Muscle of leg (tissue), 16 donors: ENCODE measurements at places on chromosomes 12 and 14. TPM values are rescaled to one million over a fixed set of nuclear protein-coding genes. Genes with fewer than 3 reads are reported as not detected.

DNA sequence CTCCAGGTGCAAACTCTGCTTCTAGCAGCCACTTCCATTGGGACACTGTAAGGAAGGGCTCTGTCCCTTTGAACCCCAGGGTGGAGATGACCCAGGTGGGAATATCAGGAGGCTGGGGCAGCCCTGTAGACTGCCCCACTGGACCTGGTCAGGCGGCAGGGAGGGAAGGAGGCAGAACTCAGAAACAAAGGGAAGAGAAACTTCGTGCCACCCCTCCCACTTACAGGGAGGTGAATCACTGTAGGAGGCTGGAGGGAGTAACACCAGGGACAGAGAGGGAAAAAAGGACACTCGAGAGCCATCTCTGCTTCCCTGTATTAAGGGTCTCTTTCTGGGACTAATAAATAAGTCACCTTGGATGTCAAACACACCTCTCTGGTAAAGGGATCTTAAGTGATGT lies 37.4 kb downstream of the ISCA2 start:
- peaks cover 10% of the 10 kb centered on the region for H3K4me1 ChIP-seq
- H3K27me3 ChIP-seq = peaks cover 3% of the 10 kb centered on the region
- DNase-seq = no peak
- H3K27ac ChIP-seq = no peak overlapping the region
- no peak overlapping the region for H3K4me3 ChIP-seq
- no peaks in the 10 kb centered on the region for H3K36me3 ChIP-seq

DNA sequence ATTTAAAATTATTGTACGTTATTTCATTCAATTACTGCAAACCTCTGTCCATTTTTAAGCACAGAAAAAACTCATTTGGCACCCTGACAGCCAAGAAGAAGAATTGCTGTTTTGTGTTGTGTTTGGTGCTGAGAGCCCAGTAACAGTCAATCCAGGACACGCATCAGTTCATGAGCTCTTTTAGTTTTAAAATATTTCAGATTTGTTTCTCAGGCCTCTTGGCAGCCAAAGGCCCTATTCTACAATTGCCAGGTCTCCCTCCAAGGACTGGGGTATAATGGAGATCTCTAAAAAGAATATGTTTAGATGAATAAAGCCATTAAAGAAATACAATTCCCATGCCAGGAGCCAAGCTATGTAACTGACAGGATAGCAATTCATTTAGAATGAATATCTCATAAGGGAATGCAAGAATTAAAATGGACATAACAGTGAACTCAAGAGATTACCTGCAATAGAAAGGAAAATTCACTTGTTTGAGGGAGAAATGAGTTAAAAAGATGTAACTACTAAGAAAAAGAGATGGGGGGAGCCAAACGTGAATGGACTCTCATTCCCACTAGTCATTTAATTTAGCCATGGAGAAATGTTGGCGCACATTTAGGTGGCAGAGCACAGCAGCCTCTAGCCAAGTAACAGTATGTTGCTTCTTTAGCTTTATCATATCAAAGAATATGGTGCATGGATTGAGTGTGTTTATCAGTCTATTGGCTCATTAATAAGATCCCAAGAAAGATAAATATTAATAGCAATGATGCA lies 140.6 kb upstream of the PELI2 start:
- no peak overlapping the region for H3K27ac ChIP-seq
- DNase-seq = peak; percentile 89
- H3K4me1 ChIP-seq = peaks cover 11% of the 10 kb centered on the region
- no peak overlapping the region for H3K4me3 ChIP-seq

- DNase-seq = peak; percentile 90
- H3K27ac ChIP-seq = no peak overlapping the region
- no peaks in the 10 kb centered on the region for H3K27me3 ChIP-seq
- H3K36me3 ChIP-seq = no peaks in the 10 kb centered on the region
These were observed 89.8 kb upstream of the LRIG3 start for GRCh38 chr12:59010118-59010517.

DNA sequence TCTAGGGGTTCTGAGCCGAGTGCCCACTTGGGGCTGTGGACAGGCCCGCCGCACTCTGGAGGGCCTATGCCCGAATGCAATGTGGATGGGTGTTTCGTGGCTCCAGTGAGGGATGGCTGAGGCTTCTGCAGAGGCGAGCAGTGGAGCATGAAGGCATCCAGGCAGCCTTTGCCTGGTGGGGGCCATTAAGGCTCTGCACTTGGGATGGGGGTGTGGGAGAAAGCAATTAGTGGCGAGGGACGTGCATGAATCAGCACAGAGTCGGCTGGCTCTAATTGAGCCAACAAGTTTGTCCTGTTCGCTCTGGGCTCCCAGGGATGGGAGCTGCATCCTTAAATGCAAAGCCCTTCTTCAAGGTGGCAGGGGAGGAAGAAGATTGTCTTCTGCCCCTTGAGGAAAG lies 346.9 kb upstream of the FKBP4 start:
- no peaks in the 10 kb centered on the region for H3K36me3 ChIP-seq
- H3K27me3 ChIP-seq = no peaks in the 10 kb centered on the region
- no peak for DNase-seq
- no peaks in the 10 kb centered on the region for H3K4me1 ChIP-seq
- no peak overlapping the region for H3K27ac ChIP-seq

DNA sequence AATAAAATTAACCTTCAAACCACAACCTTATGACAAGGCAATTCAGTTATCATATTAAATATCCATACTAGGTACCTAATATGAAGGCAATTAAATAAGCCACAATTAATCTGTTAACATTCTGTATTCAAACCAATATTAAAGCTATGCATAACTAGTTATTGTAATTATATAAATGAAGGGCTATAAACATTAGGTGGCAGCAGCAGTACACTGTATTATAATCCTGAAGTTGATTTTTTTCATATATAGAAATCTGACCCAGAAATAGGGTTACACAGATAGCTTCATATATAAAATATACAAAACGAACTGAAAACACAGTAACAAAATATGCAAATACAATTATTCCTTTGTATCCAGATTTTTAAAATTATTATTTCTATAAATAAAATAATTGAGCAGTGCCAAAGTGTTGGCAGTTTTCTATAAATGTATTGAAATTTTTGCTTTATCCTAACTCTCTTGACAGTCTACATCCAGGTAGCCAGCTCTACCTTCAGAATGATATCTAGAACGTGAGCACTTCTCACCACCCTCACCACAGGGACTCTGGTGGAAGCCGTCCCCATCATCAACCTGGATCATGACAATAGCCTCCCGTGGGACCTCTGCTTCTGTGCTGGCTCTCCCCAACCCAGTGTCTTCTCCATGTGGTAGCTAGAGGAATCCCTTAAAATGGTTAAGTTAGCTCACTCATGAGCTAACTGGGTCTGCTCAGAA lies 136.2 kb downstream of the MED13L start:
- H3K36me3 ChIP-seq = no peaks in the 10 kb centered on the region
- no peak overlapping the region for H3K27ac ChIP-seq
- no peaks in the 10 kb centered on the region for H3K27me3 ChIP-seq
- no peak for DNase-seq

- no peaks in the 10 kb centered on the region for H3K4me1 ChIP-seq
- H3K27me3 ChIP-seq = no peaks in the 10 kb centered on the region
- DNase-seq = peak; percentile 35
- H3K36me3 ChIP-seq = no peaks in the 10 kb centered on the region
- no peak overlapping the region for H3K27ac ChIP-seq
These were observed 43.4 kb downstream of the DIO2 start for GRCh38 chr14:80167793-80168448.

KRT76 gene
- not detected for total RNA-seq

LMNTD1 gene
- 0.18 TPM for total RNA-seq
